ENCODE measurements at places on chromosomes 5 and 9.

DNA sequence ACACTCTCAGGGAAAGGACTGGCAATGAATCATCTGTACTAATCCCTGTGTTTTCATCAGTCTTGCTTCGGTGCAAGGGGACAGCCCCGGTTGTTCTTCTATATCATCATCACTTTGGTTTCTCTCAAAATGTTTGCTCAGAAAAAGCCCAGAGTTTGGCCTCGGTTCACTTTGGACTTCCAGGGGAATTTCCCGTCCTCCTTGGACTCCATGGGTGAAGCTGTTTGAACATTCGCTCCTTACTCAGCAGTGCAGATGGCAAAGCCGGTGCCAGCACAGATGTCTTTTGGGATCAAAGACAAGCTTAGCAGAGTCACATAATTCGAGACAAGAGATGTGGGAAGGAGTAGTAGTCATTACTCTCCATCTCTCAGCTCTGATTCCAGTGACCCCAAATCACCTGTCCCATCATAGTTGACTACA lies 69.8 kb upstream of the TNFSF8 start:
- DNase-seq, result peak; percentile 27

- DNase-seq, result no peak
Measured at GRCh38 chr9:21141427-21141882, at the start of gene IFNW1. Gene IFNW1 (minus strand): TSS chr9:21141832. CDS start chr9:21141570, 262 bp downstream.

- DNase-seq, result no peak
Measured at GRCh38 chr9:80664327-80665210, 1024.8 kb downstream of the TLE1 start.

DNA sequence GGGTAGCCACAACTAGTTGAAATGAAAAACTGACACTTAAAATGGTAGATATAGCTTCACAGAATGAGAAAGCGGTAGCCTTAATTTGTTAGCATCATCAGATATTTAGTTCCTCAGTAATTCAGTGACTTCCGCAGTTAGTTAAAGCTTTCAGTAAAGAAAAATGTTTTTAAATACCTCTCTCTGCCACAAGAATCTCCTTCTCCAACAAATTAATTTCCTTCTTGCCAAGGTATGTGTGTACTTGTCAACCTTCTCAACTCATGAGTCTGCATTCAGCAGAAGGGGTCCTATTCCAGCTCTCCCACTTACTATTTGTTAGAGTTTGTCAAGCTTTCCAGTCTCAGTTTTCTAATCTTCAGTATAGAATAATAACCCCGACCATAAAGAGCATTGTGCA lies 26.3 kb upstream of the ERAP1 start:
- DNase-seq, result no peak

- DNase-seq, result no peak
Measured at GRCh38 chr5:165209101-165209727, 1703.8 kb downstream of the MAT2B start.

DNA sequence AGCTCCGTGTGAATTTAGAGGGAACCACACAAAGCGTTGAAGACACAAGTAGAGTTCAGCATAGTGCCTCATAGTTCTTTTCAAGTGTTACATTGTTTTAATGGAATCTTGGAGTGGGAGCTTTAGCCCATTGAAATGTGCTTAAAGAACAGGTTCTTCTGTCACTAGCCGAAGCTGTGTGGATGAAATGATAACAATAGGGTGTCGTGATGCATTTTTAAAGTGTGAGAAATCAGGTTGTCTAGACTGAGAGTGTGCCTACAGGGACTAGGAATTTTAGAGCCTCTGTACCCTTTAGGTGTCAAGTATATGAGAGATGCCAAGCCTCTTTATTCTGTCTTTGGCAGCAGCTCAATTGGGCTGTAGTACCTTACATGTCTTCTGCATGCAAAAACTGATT lies 83.0 kb downstream of the NDUFS4 start:
- no peak for DNase-seq

DNA sequence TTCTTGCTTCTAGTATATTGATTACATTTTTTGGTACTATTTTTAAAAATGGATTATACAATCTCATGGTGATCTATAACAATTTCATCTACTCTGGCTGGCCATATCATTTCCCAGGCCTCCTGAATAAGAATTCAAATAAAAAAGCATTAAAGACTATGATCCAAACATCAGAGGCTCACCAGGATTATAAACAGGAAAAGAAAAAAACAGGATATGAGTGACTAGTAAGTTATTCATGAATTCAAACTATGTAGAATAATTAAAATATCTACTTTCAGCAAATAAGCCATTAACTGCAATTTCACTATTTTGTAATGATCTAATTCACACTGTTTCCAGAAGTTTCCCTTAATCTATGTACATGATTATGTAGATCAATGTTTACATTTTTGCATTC lies 293.1 kb upstream of the CDH6 start:
- DNase-seq, result no peak

DNA sequence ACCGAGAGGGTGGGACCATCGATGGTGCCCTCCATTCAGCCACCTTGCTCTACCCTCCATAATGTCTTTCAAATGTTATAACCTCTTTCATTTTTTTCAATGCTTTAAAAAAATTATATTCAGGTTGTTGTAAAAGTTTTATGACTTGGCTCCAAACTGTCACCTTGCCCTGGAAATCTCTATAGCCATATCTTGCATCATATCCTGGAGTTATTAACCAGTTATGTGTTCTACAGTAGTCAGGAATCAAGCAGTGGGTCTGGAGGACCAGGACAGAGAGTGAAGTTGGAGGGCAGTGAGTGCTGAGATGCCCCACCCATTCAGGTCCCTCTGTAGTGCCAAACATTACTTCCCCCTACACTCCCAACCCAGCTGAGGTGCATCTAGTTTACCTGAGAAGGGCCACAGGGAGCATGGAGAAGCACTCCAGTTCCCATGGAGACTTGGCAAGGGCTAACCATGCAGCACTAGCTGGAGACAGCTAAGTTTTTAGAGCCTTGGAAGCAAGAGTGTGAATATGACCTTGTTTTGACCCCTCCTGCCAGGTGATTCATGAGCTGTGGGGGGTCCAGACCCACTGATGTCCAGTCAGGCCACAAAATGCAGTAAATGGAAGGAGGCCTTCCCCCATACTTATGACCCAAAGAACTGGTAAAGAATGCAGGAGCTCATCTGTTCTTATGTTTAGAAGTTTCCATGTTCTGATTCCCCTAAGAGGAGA lies 5.5 kb downstream of the IFNA8 start:
- DNase-seq, result no peak

- DNase-seq, result no peak
Measured at GRCh38 chr5:16863469-16863946, 72.6 kb downstream of the MYO10 start.

- no peak for DNase-seq
Measured at GRCh38 chr5:7329712-7330111, 66.2 kb upstream of the ADCY2 start.

DNA sequence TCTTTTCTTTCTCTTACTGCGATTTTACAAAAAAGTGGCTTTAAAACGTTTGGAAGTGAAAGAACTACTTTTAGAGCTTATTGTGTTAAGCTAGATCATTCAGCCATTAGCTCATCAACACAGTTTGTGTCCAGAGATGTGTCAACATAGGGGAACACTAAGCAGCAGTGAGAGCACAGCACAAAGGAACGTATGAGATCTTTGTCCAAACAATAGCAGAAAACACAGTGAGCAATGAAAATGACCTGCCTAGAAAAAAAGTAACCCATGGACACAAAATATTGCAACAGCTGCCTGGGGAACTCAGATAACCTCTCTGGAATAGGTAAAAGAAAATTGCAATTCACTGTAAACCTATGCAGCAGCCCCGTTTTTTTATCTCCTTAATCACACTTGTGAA lies 372.5 kb downstream of the ARHGEF28 start:
- DNase-seq, result no peak

- DNase-seq, result no peak
Measured at GRCh38 chr9:104808035-104808614, 44.2 kb downstream of the NIPSNAP3B start.

DNA sequence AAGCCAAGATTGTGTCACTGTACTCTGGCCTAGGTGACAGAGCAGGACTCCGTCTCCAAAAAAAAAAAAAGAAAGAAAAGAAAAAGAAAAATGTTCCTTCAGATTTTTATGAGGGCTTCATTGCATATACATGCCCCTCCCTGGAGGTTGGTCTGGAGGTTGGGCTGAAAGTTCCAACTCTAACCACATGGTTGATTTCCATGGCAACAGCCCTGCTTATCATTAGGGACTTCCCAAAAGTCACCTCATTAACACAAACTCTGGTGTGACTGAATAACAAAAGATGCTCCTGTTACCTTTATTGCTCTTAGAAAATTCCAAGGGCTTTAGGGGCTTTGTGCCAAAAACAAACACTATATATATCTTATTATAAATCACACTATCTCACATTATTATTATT lies 113.8 kb downstream of the TMC1 start:
- DNase-seq, result no peak

GRCh38 chr5:130874861-130875417 lies 290.1 kb downstream of the HINT1 start:
- DNase-seq, result no peak

DNA sequence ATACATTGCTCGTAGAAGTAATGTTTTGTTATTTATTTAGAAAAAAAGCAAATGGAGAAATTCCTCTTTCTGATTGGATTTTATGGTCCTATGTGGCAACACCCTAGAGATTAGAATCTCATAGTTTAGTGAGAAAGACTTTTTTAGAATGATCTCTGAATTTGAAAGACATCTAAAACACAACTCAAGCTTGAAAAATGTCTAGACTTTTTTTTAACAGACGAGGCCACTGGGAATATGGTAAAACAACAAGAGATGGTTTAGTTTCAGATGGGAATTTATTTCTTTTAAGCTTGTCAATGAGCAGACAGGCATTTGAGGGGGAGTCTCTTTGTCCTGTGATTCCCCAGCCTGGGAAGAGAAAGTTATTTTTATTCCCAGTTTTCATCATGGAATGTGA lies 122.1 kb downstream of the NTRK2 start:
- no peak for DNase-seq

- DNase-seq, result peak; percentile 2
Measured at GRCh38 chr5:127934791-127935256, 148.7 kb upstream of the SLC12A2 start.

DNA sequence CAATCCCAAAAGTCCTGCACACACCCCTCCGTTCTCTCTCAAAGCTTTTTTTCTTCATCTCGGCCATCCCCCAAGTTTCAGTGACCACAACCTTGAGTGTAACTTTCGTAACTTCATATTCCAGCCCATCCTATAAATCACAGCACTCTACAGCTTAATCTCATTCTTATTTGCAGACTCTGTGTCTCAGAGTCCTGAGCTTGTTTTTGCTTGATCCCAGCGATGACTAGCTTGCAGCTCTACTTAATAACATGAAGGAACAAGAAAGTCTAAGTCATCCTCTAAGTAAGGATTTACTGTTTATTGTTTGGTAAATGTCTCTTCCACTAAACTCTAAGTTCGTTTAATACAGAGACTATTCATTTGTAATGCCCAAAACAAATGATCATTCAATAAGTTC lies 2.6 kb upstream of the SPDL1 start:
- DNase-seq, result no peak

- DNase-seq, result no peak
Measured at GRCh38 chr9:128714586-128715435, 9.1 kb downstream of the ZDHHC12 start.

DNA sequence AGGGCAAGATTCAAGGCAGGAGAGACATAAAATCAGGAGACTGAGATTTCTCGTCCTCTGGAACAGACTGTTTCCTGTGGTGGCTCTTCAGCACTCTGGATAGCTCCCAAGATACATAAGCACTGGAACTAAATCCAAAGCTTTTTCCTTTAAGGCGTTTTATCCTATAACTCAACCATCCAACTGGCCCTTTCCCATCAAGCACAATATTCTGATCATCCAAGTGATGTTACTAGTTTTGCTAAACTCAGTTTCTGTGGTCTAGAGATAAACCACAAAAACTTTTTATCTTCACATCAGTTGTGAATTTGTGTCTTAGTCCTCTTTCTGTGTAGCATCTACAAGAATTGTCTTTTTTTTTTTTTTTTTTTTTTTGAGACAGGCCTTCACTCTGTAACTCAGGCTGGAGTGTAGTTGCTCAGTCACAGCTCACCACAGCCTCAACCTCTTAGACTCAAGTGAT lies 299.4 kb downstream of the COX7C start:
- no peak for DNase-seq

- DNase-seq, result no peak
Measured at GRCh38 chr9:38439291-38439915, 15.1 kb upstream of the IGFBPL1 start.

GRCh38 chr5:172583931-172584511 lies 57.0 kb upstream of the NEURL1B start:
- DNase-seq, result no peak

- no peak for DNase-seq
Measured at GRCh38 chr5:131945551-131946168, at the start of gene MEIKIN. Gene MEIKIN (minus strand): TSS chr5:131945663. CDS start chr5:131945505, 158 bp downstream.

DNA sequence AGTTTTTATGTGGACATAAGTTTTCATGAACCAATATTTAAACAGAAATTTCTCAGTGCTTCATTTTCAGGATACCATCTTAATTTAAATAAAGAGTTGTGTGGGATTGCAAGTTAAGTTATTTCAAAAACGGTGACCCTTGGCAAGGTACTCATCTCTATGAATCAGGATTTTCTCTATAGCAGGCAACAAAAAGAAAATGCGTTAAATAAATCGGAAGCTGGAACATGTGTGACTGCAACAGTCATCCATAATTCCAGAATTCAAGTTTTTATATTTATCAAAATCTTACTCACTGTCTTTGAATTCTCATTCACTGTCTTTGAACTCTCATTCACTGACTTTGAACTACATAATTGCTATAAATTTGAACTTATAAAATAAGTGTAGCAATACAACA lies 5.8 kb upstream of the RECK start:
- no peak for DNase-seq

- no peak for DNase-seq
Measured at GRCh38 chr9:118993965-118994364, 375.3 kb downstream of the BRINP1 start.

DNA sequence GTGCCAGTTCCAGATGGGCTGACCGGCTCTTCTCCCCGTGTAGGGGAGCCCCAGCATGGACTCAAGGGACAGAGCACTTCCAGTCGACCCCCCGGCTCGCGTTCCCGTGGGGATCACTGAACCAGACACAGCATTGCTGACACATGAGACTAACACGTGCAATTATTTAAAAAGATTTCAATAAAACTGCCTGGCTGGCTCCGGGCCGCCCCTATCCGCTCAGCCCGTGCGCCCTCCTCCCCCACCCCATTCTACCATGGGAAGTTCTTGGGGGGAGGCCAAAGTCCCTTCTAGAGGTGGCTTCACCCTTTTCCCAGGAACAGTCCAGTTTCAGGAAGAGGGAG lies 4.7 kb downstream of the TESK1 start:
- DNase-seq, result no peak

- peak; percentile 63 for DNase-seq
Measured at GRCh38 chr9:38362852-38363588, 29.5 kb upstream of the ALDH1B1 start.

Measured in AG09319 (cell line).